Left ventricle myocardium inferior (tissue), 1 donor: ENCODE measurements at places on chromosomes 2 and 18. TPM values are rescaled to one million over a fixed set of nuclear protein-coding genes. Genes with fewer than 3 reads are reported as not detected.

GRCh38 chr2:213848631-213849030 is 562.2 kb upstream of the VWC2L start:
- DNase-seq, result no peak

GRCh38 chr2:38978908-38979307 is 89.2 kb downstream of the ARHGEF33 start:
- DNase-seq, result no peak

The STARD6 gene
- not detected for total RNA-seq

DNA sequence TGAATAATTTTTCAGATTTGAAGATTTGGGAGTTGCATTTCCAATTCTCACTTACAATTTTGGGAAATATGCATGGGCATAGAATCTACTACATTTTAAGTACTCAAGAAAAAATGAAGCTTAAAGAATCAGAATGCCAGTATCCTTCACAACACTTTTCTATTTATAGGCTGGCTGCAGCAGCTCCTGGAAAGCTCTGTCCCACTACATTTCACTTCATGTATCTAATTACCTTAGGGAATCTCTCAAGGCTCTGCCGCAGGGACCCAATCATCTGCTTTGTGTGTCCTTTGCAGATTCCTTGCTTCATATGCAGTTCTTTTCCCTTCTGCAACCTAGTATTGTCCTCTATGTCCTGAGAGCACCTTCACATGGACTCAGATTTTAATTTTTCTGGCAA is 102.9 kb downstream of the NUP35 start:
- no peak for DNase-seq

DNA sequence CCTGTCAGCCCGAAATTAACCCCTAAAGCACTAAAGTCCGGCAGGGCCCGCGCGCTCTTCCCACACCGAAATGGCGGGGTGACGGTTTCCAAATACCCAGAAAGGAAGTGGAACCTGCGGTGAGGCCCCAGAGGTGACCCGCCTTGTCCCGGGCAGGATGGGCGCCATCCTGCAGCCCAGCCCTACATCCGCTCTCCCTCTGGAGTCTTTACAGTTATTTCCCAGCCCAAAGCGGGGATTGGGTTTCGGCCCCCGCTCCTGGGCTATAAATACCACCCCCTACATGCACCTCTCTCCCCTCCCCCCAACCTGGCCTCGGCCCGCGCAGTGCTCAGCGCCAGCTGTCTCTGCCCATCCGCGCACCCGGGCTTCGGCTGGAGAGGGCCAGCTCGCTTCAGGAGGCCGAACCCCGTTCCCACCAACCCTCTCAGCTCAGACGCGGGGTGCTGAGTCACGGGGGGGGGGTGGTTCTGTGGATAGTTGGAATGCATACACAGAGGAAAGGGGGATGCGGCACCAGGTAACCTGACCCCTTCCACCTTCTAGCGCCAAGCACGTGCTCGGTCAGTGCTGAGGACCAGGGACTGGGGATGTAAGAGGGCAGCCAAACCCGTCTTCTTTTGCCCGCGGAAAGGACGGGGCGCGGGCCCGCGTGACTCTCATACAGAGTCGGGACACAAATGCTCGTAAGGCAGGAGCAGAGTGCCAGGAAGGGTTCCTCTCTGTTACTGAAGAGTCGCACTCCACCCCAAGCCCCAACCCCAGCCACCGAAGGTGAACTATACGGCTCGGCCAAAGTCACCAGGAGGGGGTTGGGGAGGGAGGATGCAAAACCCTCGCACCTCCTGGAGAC is at the start of gene TUBA4B:
Gene TUBA4B, plus strand, starts transcription at position 344 of the 853 bp plus-strand sequence. Its CDS starts 165 bp downstream, at position 509.
- no peak for DNase-seq
